ENCODE measurements at places on chromosomes 5 and 9.

DNA sequence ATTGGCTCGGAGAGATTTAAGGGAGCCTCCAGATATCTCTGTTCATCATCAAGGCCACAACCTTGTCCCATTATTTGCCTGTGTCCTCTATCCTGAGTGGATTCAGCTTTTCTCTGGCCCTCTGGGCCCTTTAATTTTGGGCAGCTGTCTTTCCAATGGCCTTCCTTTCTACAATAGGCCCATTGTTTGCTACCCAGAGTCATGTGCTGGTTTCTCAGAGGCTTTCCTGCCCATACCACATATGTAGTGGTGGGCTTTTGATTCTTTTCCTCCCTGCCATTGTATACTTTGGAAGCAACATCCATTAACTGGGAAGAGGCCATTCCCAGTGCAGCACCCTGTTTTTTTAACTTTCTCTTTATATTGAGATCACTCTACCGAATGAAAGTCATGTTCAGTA, 233.9 kb upstream of the SGCD start:
- no peak for DNase-seq

DNA sequence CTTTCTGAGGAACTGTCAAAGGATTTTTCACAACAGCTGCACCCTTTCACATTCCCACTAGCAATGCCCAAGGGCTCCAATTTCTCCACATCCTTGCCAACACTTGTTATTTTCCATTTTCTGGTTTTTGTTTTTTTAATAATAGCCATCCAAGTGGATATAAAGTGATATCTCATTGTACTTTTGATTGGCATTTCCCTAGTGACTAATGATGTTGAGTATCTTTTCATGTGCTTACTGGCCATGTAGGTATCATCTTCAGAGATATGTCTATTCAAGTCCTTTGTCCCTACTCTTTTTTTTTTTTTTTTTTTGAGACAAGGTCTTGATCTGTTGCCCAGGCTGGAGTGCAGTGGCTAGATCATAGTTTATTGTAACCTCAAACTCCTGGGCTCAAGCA, 115.8 kb upstream of the HAND1 start:
- no peak for DNase-seq

DNA sequence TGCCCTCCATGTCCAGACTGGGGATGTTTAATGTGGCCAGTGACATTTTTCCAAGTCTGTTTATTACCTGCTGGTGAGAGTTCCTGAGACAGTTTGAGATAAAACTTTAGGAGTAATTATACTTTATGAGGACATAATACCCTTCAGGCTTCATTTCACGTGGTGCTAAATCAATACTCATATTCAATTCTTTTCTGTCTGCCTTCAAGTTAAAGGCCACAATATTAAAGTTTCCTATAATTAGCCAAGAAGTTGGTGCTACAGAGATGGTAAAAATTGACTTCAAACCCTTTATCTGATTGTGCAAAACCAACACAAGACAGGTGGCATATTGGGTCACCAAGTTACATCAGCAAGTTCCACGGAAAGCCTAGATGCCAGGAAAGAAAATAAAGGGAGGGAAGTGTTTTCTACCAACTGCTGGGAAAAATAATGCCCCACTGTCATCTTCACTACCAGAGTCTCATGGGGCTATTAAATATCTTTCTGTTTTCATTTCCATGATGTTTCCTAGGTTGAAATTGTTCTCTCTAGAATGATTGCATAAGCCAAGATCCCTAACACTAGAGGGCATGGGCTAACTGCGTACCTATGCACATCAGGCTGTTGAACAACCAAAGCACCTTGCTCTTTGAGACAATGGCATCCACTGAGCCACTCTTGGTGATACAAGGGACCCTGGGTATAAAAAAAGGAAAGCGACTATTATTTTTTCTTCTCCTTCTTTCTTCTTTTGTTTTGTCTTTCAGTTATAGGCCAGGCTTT, 68.7 kb downstream of the INSYN2B start:
- DNase-seq: no peak

DNA sequence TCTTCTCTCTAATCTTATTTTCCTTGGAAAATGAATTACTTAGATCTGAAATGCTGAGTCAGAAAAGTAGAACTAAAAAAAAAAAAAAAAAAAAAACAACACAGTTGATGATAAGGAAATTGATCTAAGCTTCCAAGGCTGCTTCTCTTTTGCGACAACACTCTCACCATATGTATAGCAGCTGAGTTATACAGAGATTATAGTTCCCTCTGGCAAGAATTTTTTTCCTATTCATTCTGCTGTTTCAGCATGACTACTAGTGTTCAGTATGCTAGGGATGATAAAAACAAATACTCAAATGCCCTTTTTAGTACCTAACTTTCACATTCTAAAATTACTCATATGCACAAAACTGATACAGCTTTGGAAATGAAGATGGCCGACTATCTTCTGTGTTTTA, 267.3 kb downstream of the MLLT3 start:
- no peak for DNase-seq

DNA sequence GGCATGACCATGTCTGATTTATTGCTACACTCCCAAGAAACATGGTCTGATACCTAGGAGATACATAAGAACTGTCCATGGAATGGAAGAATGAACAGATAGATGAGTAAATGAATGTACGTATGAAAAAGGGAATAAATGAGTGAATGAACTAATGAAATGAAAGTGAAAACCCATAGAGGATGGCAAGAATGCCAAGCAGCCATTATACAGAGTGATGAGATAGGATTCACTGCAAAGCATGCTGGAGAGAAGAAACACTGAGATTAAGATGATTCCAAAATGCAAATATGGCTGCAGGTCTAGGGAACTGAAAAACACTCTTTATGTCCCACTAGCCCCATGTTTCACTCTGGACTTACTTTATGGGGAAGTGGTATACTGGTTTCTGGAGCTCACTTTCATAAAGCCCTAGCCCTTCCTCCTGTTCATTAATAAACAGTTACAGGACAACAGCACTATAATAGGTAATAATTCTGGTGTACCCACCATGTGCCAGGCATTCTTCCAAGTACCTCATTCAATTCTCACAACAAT, 170.3 kb upstream of the RAD23B start:
- DNase-seq: no peak

- DNase-seq: no peak
Observed at GRCh38 chr5:15012061-15012460, 140.5 kb upstream of the ANKH start.

DNA sequence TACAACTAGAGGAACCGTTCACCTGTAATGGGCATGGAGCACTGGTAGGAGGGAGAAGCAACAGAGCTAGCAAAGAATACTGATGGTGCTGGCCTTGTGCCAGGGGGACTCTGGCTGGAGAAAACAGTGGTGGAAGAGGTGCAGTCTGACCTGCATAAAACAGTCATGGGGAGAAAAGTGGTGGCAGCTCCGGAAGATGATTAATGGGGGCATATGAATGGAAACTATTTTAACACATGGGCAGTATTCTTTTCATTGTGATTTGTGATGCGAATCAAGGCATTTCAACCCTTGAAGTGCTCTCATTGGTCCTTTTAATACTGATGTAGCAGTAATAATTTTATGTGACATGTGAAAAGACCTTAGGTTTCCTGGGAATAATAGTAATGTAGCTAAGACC, 219.6 kb downstream of the ADAMTS6 start:
- no peak for DNase-seq

- DNase-seq: no peak
Observed at GRCh38 chr9:36037549-36038122, 923 bp downstream of the RECK start.

DNA sequence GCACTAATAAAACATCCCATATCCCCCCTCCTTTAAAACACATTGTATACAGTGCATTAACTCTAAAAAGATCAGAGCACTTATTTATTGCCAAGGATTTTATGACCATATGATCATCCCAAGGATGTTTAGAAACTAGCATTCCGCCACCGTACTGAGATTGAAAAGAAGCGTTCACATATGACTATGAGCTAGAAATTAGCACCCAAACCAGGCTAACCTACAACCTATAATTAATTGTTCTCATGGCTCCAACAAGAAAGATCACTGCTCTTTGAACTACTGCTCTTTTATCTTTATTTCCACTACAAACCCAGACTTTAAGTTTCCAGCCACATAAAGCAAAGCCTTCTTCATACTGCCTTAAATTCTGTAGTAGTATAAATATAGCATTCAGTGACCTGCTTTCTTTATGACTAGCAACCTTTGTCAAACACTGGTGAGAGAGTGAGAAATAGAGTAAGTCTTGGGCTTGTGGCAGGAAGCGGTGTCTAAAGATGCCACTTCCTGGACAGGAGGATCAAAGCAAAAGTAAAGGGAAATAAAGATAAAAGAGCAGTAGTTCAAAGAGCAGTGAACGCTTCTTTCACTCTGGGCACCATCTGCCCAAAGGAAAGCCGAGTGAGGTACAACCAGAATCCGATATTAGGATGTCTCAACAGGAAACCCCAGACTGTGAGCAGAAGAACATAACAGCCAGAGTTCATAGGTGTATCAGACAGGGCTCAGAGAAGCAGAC, 151.1 kb upstream of the ERCC6L2 start:
- no peak for DNase-seq

DNA sequence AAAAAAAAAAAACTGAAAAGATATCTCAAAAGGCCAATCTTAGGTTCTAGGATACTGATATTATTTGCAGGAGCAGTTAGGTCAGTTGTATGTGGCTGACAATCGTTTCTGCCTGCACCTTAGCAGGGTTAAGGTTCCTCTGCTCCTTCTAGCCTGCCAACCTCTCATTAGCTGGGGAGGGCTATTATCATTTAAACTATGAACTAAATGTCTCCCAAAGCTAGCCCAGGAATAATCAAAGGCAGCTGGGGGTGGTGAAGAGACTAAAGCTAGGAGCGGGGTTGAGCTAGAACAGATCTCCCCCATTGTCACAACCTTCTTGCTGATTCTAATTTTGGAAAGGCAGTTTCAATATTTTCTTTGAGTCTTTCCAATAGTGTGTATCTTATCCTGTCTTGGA, 99.9 kb downstream of the ICE1 start:
- no peak for DNase-seq

DNA sequence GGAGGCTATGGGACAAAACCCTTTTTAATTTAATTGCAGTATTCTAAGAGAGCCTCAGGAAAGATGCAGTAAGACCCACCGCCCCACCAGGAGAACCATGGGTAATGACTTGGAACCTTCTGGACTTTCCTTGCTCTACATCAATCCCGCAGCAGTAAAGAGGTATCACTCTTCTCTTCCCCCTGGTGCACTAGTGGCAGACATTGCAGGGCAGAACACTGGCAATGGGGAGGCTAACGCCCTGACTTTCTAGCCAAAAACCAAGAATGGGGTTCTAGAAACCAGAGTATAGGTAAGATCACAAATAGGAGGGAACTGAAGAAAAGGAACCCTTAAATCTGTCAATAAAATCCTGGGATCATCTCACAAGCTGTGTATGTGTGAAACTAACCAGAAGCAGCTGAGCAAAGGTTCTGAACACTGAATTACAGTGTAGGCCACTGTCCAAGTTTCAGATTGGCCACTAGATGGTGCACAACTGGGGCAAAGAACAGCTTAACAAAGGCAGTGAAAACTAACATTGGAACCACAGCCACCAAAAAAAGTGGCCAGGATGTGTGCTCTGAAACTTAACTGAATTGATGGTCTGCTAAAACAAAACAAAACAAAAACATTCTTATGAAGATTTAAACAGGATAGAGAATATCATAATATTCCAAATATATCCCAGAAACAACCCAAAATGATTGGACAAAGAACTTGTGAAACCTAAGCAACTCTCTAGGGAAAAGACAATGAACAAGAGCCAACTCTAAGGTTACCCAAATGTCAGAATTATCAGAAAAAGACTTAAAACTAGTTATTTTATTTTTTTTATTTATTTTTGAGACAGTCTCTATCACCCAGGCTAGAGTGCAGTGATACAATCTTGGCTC, 6.6 kb upstream of the FAM151B start:
- DNase-seq: no peak

- DNase-seq: no peak
Observed at GRCh38 chr5:178531786-178532185, 58.4 kb downstream of the COL23A1 start.

DNA sequence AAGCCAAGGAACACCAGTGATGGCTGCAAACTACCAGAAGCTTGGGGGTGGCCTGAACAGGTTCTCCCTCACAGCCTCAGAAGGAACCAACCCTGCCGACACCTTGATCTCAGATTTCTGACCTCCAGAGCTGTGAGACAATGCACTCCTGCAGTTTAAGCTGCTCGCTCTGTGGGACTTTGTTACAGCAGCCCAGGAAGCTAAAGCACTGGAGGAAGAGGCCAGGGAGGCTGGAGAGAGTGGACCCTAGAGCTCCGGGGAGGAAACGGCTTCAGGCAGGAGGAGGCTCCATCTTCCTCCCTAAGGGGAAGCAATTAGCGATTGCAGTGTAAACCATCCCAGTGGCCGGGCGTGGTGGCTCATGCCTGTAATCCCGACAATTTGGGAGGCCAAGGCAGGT, 25.1 kb downstream of the BARX1 start:
- DNase-seq: no peak

- peak; percentile 68 for DNase-seq
Observed at GRCh38 chr9:20941174-20941690, 90.2 kb downstream of the HACD4 start.

- no peak for DNase-seq
Observed at GRCh38 chr9:125421591-125422181, 160.1 kb downstream of the GAPVD1 start.

DNA sequence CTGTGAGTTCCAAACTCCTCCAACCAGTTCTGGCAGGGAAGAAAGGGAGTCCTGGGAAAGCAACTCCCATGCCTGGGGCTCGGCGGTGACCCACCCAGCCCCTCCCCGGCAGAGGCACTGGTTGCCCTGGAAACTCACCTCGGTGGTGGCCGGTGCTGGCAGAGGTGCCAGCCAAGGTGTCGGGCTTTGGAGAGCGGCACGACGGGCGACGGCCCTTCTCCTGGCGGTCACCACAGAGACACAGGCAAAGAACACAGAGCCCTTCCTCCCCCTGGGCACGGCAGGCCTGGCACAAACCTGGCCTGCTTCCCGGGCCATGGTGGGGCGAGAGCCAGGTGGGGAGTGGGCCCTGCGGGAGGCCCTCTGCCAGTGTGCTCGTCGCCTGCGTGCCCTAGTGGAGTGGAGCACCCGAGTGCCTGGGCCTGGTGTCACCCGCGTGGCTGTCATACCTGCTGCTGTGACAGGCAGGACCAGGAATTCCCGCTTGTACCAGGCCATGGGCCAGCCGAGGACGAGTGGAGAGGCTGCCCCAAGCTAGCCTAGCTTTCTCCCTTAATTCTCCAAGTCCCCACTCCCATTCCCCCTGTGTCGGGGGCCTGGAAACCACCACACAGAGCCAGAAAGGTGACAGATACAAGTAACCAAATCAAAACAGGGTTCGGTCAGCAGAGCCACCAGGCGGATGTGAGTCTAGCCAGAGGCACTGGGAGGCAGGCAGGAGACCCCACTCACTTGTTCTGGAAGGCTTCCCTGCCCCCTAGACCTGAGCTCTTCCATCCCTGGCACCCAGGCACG, 8.2 kb upstream of the RALGDS start:
- DNase-seq: no peak

GRCh38 chr9:113568571-113569321, 105.2 kb downstream of the RGS3 start:
- no peak for DNase-seq

DNA sequence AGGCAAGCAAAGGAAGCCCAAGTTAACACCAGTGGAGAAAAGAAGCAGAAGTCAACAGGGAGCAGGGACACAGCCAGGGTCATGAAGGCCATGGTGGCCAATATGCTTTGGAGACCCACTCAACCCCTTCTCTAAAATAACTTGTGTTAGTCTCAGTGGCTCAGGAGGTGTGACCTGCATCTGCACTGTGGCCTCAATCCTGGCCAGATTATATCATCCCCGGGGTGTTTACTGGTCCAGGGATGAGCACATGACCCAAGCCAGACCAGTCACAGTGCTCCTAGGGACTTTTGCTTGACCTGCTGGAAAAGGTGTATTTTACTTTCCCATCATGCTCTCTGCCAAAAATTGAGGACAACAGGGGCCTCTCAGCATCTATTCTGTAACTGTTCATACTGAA, 105.2 kb downstream of the DPYSL3 start:
- no peak for DNase-seq
